Activated T-cell treated with anti-CD3 and anti-CD28 coated beads, Interleukin-2, amount 50 U/mL, for 72 hours (primary cell): ENCODE measurements at places on chromosomes 4 and X.
A peak's percentile ranks its signal among the peaks of the same experiment; 100 is the strongest.

GRCh38 chr4:121706595-121707021 lies 9.8 kb upstream of the ANXA5 start:
- DNase-seq, result peak; percentile 81

DNA sequence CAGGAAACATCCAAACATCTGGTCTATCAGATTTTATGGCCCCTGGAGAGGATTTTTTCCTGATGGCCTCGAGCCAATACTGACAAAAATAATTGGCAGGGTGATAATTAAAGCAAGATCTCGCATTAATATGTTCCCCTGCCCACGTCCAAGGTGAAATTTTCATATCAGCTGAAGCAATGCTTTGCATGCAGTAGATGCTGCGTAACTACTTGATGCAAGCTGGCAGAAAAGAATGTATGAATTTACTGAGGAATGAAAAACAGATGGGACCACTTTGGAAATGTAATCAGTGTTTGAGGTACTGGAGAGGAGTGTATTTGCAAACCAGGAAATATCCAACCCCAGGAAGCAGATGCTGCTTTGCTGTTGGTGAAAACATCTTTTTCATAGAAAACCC lies 36.8 kb upstream of the REST start:
- DNase-seq, result no peak

- DNase-seq, result no peak
These were observed 32.1 kb upstream of the GK start for GRCh38 chrX:30620980-30621618.

GRCh38 chr4:37367901-37368300 lies 123.4 kb downstream of the NWD2 start:
- no peak for DNase-seq

- DNase-seq, result no peak
These were observed 171.5 kb downstream of the FSTL5 start for GRCh38 chr4:161992317-161992716.

DNA sequence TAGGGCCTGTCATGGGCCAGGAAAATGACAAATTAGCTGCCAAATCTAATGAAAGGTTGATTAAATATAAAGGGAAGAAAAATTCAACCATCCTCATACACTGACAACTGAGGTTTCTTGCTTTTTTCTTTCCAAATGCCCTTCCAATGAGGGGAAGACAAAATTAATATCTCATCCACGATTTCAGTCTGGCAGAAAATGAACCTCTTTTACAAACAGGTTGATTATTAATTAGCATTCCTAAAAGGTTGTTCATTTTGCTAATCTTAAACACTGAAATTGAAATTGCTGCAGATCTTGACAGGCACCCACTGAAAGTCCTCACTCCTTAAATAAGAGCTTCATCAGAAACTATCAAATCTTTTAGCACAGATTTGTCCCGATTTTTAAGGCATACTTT lies 45.5 kb downstream of the NPFFR2 start:
- no peak for DNase-seq

GRCh38 chrX:120739300-120739699 lies 109.4 kb upstream of the C1GALT1C1 start:
- DNase-seq, result no peak

GRCh38 chr4:151471728-151472127 lies 62.8 kb downstream of the FHIP1A start:
- no peak for DNase-seq

- no peak for DNase-seq
These were observed 1142.2 kb downstream of the ARAP2 start for GRCh38 chr4:35102066-35102465.

DNA sequence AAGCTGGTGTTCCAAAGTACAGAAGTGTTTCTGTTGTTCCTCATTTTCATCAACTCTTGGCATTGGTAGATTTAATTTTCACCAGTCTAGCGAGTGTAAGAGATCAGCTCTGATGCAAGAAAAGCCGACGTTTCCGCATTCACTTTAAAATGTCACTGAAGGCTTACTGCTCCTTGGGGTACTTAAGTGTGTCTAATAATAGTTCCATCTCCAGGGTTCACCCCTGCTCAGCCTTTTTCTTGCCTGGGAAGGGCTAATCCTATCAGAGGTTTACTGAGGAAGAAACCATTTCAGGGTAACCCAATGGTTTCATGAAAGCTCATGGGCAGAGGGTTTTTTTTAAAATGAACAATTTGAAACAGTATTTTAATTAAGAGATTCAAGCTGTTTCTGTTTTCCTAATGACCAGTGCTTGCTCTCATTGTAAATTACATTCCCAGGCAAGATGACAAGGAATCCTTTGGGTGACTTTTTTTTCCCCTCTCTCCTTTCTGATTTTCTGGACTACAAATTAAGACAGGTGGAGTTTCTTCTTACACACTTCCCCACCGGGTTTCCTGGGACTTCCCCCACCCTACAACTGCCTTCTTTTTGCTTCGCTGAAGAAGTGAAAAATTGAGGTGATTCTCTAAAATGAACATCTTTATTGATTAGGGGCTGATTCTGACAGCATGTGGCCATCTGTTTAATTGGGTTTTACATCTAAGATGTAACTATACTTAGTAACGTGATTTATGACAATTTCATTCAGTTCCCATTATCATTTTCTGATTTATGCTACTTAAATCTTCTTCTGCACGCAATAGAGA lies 78.7 kb upstream of the CBLL2 start:
- no peak for DNase-seq

- no peak for DNase-seq
These were observed 7.7 kb downstream of the HPGDS start for GRCh38 chr4:94334962-94335361.

GRCh38 chr4:167897116-167897515 lies 195.2 kb upstream of the ANXA10 start:
- DNase-seq, result no peak

- no peak for DNase-seq
These were observed 53.8 kb upstream of the HGFAC start for GRCh38 chr4:3387943-3388361.

- DNase-seq, result no peak
These were observed 50.5 kb downstream of the CWH43 start for GRCh38 chr4:49036528-49036927.

DNA sequence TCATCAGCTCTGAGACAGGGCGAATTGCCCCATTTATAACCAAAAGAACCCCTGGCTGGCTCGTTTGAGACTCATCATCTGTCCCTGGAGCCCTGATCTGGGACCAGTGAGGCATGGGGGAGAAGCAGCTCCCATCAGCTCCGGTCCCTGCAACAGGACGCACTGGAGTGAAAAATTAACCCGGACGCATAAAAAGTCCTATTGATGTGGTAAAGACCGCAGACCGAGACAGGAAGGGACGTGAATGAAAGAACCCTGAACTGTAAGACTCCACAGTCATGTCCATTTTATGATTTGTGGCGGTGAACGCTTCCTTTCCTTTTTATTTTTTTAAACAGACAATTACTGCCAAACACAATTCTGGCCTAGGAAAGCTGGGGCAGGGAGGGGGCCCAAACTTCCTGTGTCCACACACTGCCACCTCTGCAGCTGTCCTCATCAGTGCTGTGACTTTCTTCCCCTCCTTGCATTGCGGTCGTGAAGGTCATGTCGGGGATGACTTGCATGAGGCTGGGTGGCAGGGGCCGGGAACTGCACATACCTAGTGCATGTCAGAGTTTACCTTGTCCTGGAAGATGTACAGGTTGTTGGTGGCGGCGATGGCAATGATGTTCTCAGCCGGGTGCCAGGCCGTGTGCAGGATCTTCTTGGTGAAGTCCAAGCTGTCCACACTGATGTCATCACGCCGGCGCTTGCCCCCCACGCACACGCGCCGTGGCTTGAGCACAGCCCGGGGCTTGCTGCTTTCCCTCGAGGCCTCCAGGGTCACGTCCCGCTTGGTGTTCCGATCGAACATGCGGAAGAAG lies 53.3 kb downstream of the WFS1 start:
- no peak for DNase-seq

- DNase-seq, result no peak
These were observed 291.0 kb upstream of the STS start for GRCh38 chrX:6856471-6856870.

GRCh38 chr4:150720973-150721518 lies 139.1 kb downstream of the MAB21L2 start:
- DNase-seq, result no peak

DNA sequence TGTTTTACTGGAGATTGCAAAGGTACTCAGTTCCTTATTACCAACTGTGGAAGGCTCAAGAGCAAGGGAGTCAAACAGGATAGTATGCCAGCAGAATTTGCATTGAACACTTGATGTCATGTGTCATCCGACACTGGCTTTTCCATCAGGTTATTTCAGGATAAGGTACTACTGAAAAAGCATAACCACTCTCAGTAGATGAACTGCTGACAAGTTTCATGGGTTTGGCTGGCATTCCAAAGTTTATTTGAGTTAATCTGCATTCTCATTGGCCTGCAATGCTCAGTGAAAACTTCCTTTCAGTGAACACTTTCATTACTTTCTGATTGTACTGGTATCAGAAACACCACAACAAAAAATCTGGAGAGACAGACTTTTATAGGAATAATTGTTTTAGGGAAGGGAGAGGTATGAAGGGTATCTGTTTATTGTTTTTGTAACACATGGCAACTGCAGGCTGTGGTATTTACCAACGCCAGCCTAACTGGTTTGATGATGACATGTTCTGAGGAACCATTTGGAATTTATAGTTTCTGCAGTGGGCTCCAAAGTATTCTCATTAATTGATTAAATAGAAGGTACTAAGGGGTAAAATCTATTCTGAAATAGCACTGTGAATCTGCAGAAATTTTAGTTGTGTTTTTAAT lies 345.7 kb upstream of the NR3C2 start:
- DNase-seq, result no peak

DNA sequence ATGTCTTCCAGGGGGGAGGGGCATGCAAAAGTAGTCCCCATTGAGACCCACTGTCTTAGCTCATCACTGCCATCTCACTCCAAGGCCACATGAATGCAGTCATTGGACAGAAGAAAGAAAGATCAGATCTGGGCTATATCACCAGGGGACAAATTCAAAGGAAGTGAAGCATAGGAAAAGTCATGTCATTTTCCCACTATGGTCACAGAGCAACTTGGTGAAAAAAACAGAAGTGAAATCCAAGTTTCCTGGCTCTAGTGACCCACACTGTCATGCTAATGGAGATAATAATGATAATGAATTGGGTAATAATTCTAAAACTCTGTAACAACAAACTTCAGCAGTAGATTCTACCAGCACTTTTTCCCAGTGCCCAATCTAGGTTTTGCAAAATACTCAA lies 9.9 kb downstream of the LHFPL1 start:
- no peak for DNase-seq

- DNase-seq, result no peak
These were observed 234.4 kb upstream of the FAT1 start for GRCh38 chr4:186957952-186958555.

GRCh38 chrX:45502396-45502795 lies 301.7 kb upstream of the DIPK2B start:
- DNase-seq, result no peak

GRCh38 chr4:80171656-80172055 lies 25.6 kb upstream of the PRDM8 start:
- no peak for DNase-seq

DNA sequence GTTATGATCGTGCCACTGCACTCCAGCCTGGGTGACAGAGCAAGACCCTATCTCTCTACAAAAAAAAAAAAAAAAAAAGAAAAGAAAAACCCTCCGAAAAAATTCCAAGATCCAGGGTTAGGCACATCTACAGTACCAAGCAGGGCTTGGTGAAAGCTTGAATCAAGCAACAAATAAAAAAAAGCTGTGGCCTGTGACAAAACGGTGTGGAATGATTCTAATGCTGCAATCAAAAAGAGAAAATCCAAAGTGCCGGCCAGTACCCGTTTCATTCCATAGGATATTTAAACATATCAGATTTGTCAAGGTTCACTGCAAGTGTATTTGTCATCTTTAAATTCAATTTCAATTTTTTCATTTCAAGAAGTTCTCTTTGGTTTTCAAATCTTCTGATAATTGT lies 20.5 kb downstream of the RWDD4 start:
- DNase-seq, result no peak

- DNase-seq, result peak; percentile 49
These were observed 147.5 kb downstream of the TSPAN5 start for GRCh38 chr4:98510757-98511517.

DNA sequence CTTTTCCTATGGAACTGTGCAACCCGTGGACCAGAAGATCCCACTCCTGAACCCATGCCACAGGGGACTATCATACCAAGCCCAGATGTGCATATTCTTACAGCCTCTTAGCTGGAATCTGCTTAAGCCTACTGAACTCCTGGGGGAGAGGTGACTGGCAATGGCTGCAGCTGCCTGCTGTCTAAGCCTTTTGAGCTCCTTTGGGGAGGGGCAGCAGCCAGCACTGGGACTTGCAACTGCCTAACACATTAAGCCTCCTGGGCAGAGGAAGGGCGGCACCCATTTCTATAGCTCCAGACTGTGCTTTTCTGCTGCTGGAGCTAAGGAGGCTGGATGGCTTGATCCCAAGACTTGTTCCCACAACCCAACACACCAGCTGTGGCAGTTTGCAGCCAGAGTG lies 117.9 kb upstream of the VEGFC start:
- DNase-seq, result no peak

GRCh38 chr4:165115301-165115700 lies 2.6 kb upstream of the TMEM192 start:
- no peak for DNase-seq

GRCh38 chr4:143617994-143618679 lies 82.3 kb downstream of the FREM3 start:
- DNase-seq, result no peak

DNA sequence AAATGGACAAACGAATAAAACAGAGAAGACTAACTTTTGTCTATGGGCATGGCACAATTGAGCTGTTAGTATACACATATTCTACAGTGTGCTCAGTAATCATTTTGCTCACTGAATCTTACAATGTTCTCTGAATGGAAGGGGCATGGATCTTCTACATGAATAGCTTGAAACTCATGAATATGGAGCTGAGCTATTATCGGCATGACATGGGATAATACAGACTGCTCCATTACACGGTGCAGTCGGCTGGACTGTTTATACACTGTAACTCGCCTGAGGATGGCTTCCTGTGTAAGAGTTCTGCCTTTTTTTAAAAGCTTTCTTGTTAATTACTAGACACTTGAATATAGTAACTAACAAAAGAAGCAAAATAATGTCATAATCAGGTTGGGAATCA lies 368.5 kb upstream of the MAD2L1 start:
- DNase-seq, result no peak

DNA sequence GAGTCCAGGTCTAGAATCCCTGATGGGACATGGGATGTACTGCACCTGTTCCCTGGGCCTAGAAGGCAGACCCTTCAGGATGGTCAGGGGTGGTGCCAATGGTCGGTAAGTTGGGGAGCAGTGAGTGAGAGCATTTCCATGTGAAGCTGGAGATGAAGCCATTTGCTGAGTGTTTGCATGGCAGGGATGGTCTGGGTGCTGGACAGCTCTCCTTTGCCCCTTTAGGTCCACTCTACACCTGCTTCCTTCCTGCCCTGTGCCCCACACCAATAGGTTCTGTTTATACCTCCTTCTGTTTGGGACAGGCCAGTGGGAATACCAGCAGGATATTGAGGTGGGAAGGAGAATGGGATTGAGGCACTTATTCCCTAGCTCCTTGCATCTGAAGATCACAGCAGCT lies 181.3 kb downstream of the STK32B start:
- DNase-seq, result no peak

DNA sequence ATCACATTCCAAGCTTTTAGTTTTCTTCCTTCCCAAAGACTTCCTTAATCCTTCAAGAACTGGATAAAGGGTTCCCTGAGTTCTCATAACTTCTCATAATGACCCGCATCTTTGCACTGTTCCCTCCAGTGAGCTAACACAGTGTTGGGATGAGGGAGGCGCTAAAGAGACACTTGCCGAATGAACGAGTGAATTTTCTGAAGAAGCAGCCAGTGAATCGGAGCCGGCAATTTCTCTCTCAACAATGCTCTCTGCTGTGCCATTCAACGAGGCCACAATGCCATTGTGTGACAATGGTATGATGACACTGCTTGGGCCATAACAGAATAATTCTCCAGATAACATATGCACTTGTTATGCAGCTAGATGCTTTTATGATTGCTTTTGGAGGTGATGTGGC lies 51.4 kb upstream of the ZFP42 start:
- DNase-seq, result no peak
